Left lung (tissue), 14 donors: ENCODE measurements at places on chromosomes 4 and X. TPM values are rescaled to one million over a fixed set of nuclear protein-coding genes. Genes with fewer than 3 reads are reported as not detected.

DNA sequence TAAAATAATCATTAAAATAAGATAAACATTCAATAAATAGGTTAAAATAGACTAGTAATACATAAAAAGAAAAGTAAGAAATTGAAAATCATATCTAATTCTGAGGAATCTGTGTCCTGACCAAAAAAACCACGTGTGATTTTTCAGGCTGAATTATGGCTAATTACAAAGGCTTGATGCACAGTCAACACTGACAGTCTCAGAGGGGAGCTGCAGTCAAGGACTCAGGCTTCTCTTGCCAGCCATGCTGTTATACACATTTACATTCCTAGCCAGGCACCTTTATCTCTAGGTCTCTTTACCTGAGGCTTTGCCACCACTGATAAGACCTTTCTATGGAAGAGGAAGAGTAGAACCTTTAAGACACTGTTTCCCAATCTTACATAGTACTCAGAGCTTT, 1737.7 kb upstream of the PCDH10 start:
- H3K36me3 ChIP-seq, result no peaks in the 10 kb centered on the region
- no peaks in the 10 kb centered on the region for H3K4me1 ChIP-seq
- H3K27ac ChIP-seq, result no peak overlapping the region
- no peaks in the 10 kb centered on the region for H3K27me3 ChIP-seq
- DNase-seq, result no peak

GRCh38 chr4:55859711-55860110, 6.3 kb downstream of the EXOC1 start:
- peaks cover 8% of the 10 kb centered on the region for H3K4me1 ChIP-seq
- peaks cover 50% of the 10 kb centered on the region for H3K36me3 ChIP-seq
- H3K4me3 ChIP-seq, result no peak overlapping the region
- no peak overlapping the region for H3K27ac ChIP-seq

- no peak for DNase-seq
- no peaks in the 10 kb centered on the region for H3K36me3 ChIP-seq
- no peak overlapping the region for H3K4me3 ChIP-seq
- H3K4me1 ChIP-seq, result no peaks in the 10 kb centered on the region
- no peak overlapping the region for H3K27ac ChIP-seq
Observed at GRCh38 chr4:17317526-17317925, 194.4 kb downstream of the QDPR start.

DNA sequence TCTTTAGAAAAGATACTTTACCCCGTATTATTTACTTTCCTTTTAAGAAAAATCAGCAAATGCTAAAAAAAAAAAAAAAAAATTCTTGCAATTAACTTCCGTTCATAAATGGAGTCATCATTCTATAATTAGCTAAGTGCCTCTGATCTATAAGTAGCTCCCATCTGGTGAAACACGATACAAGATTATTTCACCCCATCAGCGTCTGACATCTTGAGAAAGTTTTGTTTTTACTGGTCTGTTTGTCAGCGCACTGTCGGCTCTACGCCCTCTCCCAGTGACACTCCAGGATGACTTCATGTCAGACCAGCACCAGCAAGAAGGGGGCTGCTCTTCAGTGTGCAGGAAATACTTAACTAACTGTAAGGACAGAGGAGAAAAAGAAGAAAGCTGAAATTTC, 108.3 kb downstream of the AFAP1 start:
- H3K27me3 ChIP-seq, result no peaks in the 10 kb centered on the region
- H3K36me3 ChIP-seq, result no peaks in the 10 kb centered on the region
- DNase-seq, result no peak
- peaks cover 9% of the 10 kb centered on the region for H3K4me1 ChIP-seq
- peak overlapping the region; percentile 72 for H3K27ac ChIP-seq

DNA sequence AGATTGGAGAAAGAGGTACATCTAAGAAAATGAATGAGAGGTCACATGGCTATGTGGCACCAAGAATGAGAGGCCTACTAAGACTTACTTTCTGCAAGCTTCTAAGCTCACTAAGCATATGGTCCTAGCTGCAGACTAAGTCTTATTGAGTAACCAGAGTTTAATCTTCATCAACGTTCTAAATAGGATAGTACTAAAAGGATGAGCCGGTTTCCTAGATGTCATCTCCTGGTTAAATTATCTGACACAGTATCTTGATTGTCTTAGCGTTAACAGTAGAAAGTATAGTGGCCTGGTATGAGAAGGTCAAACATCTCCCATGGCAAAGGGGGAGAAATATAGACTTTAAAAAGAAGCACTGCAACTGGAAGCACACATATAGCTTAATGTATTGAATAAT, 448.1 kb downstream of the PDGFC start:
- no peak overlapping the region for H3K4me3 ChIP-seq
- no peaks in the 10 kb centered on the region for H3K27me3 ChIP-seq
- DNase-seq, result no peak
- H3K36me3 ChIP-seq, result no peaks in the 10 kb centered on the region
- H3K4me1 ChIP-seq, result no peaks in the 10 kb centered on the region

GRCh38 chr4:127732623-127733328, 2.6 kb downstream of the SLC25A31 start:
- no peak overlapping the region for H3K4me3 ChIP-seq
- H3K36me3 ChIP-seq, result no peaks in the 10 kb centered on the region
- no peaks in the 10 kb centered on the region for H3K4me1 ChIP-seq
- no peak overlapping the region for H3K27ac ChIP-seq

GRCh38 chr4:338759-339097, 1.1 kb downstream of the ZNF141 start:
- no peaks in the 10 kb centered on the region for H3K27me3 ChIP-seq
- peak overlapping the region; percentile 92 for H3K4me3 ChIP-seq
- no peaks in the 10 kb centered on the region for H3K36me3 ChIP-seq

- H3K4me3 ChIP-seq, result no peak overlapping the region
- no peaks in the 10 kb centered on the region for H3K36me3 ChIP-seq
- no peak for DNase-seq
- peaks cover 53% of the 10 kb centered on the region for H3K27me3 ChIP-seq
Observed at GRCh38 chr4:3802571-3803474, 36.6 kb downstream of the ADRA2C start.

DNA sequence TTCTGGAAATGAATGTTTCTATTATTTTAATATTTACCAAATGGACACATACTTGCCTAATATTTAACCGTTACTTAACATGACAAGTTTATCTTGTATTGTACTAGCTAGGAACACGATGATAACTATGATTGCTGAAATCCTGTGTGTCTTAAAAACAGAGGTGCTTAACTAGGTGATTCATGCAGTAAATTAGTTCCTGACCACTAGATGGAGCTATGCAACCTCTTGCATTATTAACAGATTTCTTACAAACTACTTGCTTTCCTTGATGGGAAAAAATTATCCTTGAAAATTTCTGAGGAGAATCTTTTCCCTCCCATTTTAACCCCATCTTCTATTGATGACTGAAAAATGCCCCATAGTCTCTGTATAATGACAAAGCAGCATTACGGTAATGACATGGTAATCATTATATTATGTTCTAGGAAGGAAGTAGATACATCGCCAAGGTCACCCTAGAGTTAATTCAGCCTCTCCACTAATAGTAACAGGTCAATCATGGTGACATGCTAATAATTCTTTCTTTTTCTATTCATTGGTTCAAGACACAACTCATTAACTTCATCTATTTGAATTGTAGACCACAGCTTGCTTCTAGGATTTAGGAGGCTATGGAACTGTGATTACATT, 844.2 kb downstream of the RAPGEF2 start:
- H3K27me3 ChIP-seq, result no peaks in the 10 kb centered on the region
- H3K27ac ChIP-seq, result no peak overlapping the region
- no peak overlapping the region for H3K4me3 ChIP-seq
- H3K36me3 ChIP-seq, result no peaks in the 10 kb centered on the region
- H3K4me1 ChIP-seq, result no peaks in the 10 kb centered on the region

DNA sequence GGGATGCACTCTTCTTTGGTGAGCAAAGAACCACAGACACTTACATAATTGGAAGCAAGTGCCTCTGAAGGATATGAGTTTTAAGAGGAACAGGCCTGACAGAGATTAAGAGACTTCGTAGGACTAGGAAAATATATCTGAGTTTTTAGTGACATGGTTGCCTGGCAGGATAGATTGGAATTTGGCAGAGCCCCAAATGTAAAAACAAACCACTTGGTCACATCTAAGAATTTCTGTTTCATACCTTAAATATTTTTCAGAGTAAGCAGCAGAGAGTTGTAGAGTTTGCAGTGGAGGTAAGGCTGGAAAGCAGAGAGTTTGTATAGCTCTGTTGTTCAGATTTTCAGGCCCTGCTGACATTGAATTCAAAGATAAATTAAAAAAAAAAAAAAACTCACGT, 150.1 kb upstream of the MAGEB2 start:
- no peaks in the 10 kb centered on the region for H3K27me3 ChIP-seq
- H3K27ac ChIP-seq, result no peak overlapping the region
- DNase-seq, result no peak
- no peak overlapping the region for H3K4me3 ChIP-seq
- H3K4me1 ChIP-seq, result no peaks in the 10 kb centered on the region
- H3K36me3 ChIP-seq, result no peaks in the 10 kb centered on the region

DNA sequence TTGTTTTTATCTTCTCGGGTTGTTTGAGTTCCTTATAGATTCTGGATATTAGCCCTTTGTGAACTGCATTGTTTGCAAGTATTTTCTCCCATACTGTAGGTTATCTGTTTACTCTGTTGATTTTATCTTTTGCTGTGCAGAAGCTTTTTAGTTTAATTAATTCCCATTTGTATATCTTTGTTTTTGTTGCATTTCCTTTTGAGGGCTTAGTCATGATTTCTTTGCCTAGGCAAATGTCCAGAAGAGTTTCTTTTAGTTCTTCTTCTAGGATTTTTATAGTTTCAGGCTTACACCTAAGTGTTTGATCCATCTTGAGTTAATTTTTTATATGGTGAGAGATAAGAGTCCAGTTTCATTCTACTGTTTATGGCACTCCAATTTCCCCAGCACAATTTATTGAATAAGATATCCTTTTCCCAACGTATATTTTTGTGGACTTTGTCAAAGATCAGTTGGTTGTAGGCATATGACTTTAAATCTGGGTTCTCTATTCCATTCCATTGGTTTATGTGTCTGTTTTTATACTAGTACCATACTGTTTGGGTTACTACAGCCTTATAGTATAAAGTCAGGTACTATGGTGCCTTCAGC, 54.3 kb downstream of the EGF start:
- no peak overlapping the region for H3K27ac ChIP-seq
- no peak overlapping the region for H3K4me3 ChIP-seq
- H3K27me3 ChIP-seq, result no peaks in the 10 kb centered on the region
- no peaks in the 10 kb centered on the region for H3K36me3 ChIP-seq
- DNase-seq, result no peak

DNA sequence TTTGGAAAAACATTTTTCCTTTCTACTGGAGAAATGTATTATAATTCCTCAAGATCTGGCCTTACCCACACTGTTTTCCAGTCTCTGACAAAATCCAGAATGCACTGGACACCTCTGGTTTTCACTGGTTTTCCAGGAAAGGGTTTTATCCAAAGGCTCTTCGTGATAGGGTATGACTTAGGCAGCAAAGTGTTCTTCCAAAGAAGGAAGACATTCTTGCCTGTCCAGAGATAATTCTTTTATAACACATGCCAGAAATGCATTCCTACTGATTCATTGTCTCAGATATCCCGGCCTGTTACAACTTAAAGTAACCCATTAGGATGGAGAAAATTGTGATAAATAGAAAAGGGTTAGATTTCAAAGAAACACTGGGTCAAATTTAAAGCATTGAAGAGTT, 2343.1 kb downstream of the PCDH7 start:
- H3K27ac ChIP-seq, result no peak overlapping the region
- H3K27me3 ChIP-seq, result no peaks in the 10 kb centered on the region
- no peaks in the 10 kb centered on the region for H3K36me3 ChIP-seq
- no peak for DNase-seq
- no peak overlapping the region for H3K4me3 ChIP-seq

GRCh38 chr4:3440011-3440410, 1.8 kb upstream of the HGFAC start:
- no peak overlapping the region for H3K27ac ChIP-seq
- peaks cover 6% of the 10 kb centered on the region for H3K4me1 ChIP-seq
- H3K4me3 ChIP-seq, result no peak overlapping the region
- no peak for DNase-seq
- no peaks in the 10 kb centered on the region for H3K27me3 ChIP-seq

DNA sequence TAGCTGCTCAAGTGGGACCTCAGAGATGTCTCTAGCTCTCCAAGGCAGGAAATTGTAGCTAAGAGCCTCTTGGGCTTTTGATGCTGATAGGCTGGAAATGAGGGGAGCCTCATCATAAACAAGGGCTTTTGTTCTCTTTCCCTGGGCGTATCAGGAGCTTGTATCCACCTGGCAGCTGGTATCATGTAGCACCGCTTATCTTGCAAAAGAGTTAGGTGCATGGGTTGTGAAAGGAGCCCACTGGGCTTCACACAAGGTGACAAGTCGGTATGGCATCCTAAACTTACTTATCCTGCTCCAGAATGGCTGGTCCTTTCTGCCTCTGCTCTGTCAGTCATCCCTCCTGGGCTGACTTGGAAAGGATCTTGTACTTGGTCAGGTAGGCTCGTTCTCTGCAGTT, 565.8 kb downstream of the GRXCR1 start:
- no peaks in the 10 kb centered on the region for H3K36me3 ChIP-seq
- H3K4me1 ChIP-seq, result no peaks in the 10 kb centered on the region
- H3K27me3 ChIP-seq, result no peaks in the 10 kb centered on the region
- no peak for DNase-seq
- no peak overlapping the region for H3K4me3 ChIP-seq
- H3K27ac ChIP-seq, result no peak overlapping the region

DNA sequence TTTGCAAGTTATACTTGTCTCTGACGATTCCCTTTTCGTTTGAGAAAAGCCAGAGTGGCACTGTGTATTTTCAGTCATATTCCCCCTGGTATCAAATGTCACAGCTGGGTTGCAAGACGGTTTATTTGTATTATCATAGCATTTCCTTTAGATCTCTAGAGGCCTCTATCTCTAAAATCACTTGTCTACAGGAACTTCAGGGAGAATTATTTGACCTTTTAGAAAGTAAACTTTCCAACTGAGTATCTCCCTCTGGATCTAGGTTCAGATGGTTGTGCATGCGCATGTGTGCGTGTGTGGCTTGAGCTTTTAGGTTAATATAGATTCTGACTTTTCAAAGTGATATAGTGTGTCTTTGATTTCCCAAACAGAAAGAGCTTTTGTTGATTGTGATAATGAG, 15.1 kb upstream of the TAB3 start:
- no peaks in the 10 kb centered on the region for H3K4me1 ChIP-seq
- no peaks in the 10 kb centered on the region for H3K27me3 ChIP-seq
- no peak overlapping the region for H3K4me3 ChIP-seq
- H3K27ac ChIP-seq, result no peak overlapping the region
- H3K36me3 ChIP-seq, result no peaks in the 10 kb centered on the region

DNA sequence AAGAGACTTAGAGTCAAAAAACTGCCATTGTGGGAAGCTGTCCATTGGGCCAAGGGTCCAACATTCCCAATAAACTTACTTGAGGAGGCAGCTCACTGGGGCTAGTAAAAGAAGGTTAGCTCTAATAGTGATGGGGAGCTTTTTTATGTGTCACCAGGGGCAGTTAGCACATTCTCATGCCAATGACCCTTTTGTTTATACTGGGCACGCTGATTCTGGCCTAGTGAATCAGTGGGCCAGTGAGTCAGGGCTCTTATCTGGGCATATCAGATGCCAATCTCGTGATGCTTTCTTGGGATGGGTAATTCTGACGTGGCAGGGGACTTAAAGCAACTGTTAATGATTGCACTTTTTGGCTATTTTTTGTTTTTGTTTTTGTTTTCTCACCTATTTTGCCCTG, 27.8 kb downstream of the TCEAL1 start:
- no peaks in the 10 kb centered on the region for H3K36me3 ChIP-seq
- no peak for DNase-seq
- no peak overlapping the region for H3K4me3 ChIP-seq
- no peaks in the 10 kb centered on the region for H3K27me3 ChIP-seq
- H3K4me1 ChIP-seq, result no peaks in the 10 kb centered on the region

The FAM184B gene
- polyA plus RNA-seq, result 0.18 TPM

The RAI2 gene
- 17.8 TPM for polyA plus RNA-seq

The FAM236B gene
- polyA plus RNA-seq, result not detected

The MAGEB17 gene
- polyA plus RNA-seq, result not detected

The CXCL11 gene
- 0.44 TPM for polyA plus RNA-seq

The COL4A6 gene
- polyA plus RNA-seq, result 17.5 TPM

The MAGEE2 gene
- 1.1 TPM for polyA plus RNA-seq
